Activated CD4-positive, alpha-beta T cell treated with anti-CD3 and anti-CD28 coated beads for 4 hours (primary cell): ENCODE measurements at places on chromosomes 1 and 21.

GRCh38 chr1:244205171-244205570 lies 154.1 kb downstream of the ZBTB18 start:
- DNase-seq = no peak

- no peak for DNase-seq
These were observed 7.9 kb downstream of the THBS3 start for GRCh38 chr1:155199792-155200191.

DNA sequence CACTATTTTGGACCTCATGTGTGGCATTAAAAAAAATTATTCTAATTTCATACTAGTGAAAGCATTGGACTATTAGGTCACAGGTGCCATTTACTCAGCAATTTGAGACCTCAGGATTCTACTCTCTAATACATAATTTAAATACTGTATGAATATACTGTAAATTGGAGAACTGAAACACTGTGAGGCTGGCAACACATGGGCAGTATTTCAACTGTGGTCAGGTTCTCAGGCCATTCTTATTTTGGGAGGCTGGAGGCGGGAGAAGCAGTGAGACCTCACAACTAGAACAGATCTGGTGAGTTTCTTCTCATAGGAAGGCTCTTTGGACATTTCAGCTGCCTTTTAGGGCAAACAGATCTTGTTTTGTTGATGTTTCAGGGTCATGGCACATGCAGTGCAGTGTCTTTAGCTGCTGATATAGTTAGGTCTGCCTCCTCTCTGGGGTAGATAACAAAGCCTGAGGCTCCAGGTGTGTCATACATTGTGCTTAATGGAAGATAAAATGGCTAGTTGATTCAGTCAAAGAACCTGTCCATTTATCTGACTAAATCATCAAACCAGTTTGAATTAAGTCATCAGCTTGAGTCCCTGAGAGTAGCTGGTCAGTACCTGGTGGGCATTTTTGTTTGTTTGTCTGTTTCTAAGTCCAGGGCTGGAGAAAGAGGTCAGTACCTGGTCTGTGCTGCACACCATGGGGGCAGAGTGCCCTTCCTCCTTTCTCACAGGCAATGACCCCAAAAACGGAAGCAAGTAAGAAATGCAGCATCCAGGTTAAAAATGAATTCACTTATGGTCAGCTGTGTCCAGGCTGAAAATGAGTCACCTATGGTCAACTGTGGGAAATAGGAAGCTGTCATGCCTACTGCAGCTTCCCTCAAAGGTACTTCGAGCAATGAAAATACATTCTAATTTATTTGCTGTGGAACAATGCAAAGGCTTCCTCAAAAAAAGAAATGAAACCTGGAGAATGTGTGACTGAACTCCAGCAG lies 216.2 kb downstream of the SDCCAG8 start:
- no peak for DNase-seq

- no peak for DNase-seq
These were observed 4.9 kb upstream of the ZNF644 start for GRCh38 chr1:91026777-91027176.

- DNase-seq = no peak
These were observed 69.9 kb downstream of the NFASC start for GRCh38 chr1:204940591-204940990.

- DNase-seq = no peak
These were observed 184.4 kb downstream of the COQ8A start for GRCh38 chr1:227124473-227124872.

- no peak for DNase-seq
These were observed 142.5 kb downstream of the DAB1 start for GRCh38 chr1:57281324-57281723.

DNA sequence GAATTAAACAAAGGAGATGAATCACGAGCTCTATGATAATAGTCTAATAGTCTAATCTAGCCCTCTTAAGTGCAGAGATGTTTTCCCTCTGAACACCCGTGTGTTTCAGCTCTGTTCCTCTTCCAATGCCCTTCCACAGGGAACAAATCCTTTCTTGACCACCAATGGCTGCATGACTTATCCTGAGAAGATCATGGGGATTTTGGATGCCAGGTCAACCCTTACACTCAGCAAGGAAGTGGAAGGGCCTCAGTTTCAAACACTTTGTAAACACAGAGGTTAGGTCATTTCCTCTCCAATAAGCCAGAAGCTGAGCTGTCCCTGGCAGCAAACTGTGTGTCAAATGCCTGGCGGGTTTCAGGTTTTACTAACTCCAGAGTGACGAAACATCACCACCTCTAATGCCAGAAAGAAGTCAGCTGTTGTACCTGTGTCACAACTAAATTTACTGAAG lies 200.0 kb downstream of the GABPA start:
- DNase-seq = no peak

DNA sequence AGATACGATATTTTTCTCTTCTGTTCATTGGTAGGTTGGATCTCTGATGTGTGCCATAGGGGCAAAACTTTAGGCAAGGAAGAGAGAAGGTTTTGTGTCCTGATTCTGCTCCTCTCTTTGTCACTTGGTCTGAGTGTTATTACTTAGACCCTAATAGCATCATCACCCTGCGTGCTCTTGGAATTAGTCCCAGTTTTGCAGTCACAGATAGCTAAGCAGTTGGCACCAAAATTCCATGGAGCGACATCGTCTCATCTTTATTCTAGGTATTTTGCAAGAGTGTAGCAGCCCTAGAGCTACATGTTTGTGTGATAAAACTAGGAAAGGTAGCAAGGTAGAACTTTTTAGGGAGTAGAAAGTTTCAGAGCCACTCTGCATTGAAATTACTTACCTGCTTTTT lies 23.8 kb downstream of the PIP5K1A start:
- DNase-seq = no peak

GRCh38 chr1:67677408-67677807 lies 7.6 kb upstream of the GADD45A start:
- DNase-seq = no peak

GRCh38 chr1:31872658-31873636 lies 57.1 kb upstream of the SPOCD1 start:
- no peak for DNase-seq

- DNase-seq = no peak
These were observed 399.5 kb downstream of the LMO4 start for GRCh38 chr1:87728169-87728568.

DNA sequence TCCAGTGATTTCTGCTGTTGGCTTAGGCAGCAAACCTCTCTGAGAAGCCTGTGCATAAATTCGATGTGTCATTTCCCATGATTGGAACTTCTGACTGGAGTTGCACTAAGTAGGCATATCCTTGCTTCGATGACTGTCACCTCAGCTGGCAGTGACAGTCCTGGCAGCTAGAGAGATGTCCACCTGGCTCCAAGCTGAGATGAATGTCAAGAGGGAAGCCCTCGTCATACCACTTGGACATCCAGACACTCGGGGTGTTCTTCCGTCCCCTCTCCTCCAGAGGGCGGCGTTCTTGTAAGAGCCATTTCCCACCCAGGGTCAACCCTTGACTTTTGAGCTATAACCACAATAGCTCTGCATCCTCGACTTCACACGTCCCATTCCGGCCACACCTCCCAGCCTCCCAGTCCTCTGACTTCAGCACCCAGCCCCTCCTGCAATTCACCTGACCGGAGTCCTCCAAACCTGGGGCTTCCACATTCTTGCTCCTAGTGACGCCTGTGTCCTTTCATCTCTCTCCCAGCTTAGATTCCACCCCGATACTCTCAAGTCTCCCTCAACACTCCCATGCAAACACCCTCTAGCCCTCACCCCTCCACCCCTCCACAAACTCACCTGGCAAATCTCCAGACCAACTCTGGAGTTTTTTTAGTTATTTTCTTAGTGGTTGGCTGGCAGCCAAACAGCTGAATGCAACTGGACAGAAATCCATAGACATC lies 17.3 kb downstream of the CA6 start:
- DNase-seq = peak; percentile 42

DNA sequence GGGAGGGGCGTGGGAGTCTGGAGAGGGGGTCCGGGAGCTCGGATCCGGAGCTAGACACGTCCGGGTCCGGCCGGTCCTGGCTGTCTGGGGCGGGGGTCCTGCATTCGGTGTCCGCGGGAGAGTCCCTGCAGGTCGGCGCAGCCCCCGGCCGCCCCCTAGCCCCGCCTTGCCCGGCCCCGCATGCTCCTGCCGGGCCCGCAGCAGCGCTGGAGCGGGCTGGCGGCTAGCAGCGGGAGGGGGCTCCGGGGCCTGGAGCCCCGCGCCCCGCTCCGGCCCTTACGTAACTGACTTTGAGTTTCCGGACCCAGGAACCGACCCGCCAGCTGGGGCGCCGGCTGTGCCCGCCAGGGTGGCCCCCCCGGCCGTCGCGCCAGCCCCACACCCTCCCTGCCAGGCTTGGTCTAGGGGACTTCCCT lies 26.9 kb upstream of the EPB41 start:
- peak; percentile 39 for DNase-seq

DNA sequence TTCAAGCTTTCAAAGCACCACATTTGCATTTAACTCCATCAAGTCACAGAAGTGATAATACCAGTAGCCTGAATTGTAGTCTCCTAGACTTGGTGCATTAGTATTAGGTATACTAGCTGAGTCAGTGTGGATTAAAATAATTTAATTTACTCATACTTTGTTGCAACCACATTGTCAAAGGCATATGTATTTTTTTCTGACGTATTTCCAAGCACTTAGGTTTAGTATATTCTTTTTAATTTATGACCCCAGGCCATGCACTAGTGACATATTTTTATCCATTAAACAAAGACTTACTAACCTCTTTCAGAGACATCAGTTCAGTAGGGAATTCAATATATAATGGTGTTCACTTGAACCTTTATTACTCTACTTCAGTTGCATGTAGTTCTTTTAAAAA lies 1894.5 kb downstream of the NCAM2 start:
- no peak for DNase-seq

- no peak for DNase-seq
These were observed 5.7 kb upstream of the KRTAP12-1 start for GRCh38 chr21:44687671-44688070.

DNA sequence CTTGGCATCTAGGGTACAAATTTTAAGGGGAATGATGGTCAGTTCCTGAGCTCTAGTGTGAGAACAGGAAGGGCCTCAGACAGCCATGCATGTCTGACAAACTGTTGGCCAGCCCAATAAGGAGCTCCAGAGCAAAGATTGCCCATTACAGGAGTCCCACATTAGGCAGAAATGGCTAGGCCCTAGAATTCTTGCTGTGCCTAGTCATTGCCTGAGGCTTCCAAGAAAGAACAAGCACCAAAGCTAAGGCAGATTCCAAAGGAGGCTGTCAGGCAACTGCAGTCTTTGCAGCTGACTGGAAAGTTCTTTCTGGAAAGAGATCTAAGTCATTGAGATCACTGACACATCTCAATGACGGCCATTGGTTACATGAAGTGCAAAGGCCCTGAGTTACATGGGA lies 3.9 kb upstream of the STIL start:
- no peak for DNase-seq

- DNase-seq = peak; percentile 76
These were observed 6.7 kb downstream of the NCDN start for GRCh38 chr1:35564037-35564883.

DNA sequence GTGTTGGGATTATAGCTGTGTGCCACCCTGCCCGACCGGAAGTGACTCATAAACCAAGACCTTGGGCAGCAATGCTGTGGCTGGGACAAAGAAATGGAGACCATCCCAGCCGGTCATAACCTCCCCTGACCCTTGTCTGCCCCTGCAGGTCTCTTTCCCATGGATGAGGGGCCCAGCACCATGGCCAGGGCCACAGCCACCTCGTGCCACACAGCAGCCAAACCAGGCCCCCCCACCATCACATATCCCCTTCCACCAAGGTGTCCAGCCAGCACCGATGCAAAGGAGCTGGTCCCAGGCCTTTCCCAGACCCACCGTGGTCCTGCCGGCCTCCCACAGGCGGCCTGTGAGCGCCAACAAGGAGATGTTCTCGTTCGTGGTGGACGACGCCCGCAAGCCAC lies 42.2 kb downstream of the FHAD1 start:
- no peak for DNase-seq

GRCh38 chr1:58047265-58047858 lies 499.2 kb downstream of the OMA1 start:
- DNase-seq = no peak

- no peak for DNase-seq
These were observed 84.3 kb downstream of the EXTL2 start for GRCh38 chr1:100810360-100810759.

DNA sequence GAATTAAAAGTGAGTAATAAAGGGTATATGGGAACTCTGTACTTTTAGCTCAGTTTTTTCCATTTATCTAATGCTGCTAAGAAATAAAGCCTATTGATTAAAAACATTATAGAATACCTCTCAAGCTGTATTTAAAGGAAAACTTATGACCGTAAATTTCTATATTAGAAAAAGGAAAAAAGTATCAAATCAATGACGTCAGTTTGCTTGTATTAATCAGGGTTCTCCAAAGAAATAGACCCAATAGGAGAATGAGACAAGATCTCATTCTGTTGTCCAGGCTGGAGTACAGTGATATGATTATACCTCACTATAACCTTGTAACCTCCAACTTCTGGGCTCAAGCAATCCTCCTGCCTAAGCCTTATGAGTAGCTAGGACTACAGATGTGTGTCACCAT lies 15.4 kb upstream of the LRIF1 start:
- no peak for DNase-seq

DNA sequence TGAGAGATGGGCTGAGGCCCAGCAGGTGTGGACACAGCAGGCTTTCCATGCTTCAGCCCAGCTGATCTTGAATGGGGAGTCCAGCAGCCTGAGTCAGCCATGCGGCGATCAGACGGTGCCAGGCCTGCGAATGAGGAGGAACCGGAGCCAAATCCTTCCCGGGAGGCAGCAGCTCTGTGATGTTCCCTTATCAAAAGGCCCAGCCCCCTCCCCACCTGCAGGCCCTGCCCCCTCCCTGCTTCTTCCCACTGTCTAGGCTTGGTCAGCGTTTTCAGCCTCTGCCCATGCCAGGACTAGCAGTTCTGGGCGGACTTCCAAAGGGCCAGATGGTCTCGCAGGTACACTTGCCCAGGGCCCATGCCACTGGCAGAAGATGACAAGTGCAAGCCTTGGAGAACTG lies 253.8 kb downstream of the KAZN start:
- no peak for DNase-seq

DNA sequence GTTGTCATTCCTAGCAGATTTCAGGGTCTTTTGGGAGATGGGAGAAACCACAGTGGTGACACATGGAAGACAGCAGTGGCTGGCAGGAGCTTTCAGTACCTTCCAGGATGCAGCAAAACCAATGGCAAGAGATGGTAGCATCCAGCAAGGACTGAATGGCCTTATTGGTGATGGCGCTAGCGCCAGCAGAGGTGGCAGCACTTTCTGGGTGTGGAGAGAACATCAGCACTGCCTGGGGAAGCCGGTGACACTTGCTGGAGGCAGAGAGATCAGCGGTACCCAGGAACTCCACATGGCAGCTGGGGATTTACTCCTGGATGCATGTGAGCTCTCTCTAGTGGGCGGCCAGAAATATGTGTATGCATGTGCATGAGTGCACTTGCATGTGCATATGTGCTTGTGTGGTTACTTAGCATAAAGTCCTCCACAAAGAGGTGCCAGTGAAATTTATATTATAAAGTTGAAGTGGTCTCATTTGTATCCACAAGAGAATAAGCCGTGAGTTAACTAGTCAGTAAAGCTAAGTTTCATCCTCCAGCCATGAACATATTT lies 364.7 kb downstream of the LMX1A start:
- no peak for DNase-seq

GRCh38 chr1:2089051-2089450 lies 38.8 kb downstream of the PRKCZ start:
- no peak for DNase-seq

GRCh38 chr1:226135059-226135651 lies 51.4 kb downstream of the ACBD3 start:
- DNase-seq = no peak

- no peak for DNase-seq
These were observed 307.2 kb downstream of the HHIPL2 start for GRCh38 chr1:222240536-222241181.
